ENCODE measurements at places on chromosomes 1 and 21.
A peak's percentile ranks its signal among the peaks of the same experiment; 100 is the strongest.

GRCh38 chr1:220732621-220733020 lies 15.5 kb upstream of the MTARC2 start:
- no peak for DNase-seq

DNA sequence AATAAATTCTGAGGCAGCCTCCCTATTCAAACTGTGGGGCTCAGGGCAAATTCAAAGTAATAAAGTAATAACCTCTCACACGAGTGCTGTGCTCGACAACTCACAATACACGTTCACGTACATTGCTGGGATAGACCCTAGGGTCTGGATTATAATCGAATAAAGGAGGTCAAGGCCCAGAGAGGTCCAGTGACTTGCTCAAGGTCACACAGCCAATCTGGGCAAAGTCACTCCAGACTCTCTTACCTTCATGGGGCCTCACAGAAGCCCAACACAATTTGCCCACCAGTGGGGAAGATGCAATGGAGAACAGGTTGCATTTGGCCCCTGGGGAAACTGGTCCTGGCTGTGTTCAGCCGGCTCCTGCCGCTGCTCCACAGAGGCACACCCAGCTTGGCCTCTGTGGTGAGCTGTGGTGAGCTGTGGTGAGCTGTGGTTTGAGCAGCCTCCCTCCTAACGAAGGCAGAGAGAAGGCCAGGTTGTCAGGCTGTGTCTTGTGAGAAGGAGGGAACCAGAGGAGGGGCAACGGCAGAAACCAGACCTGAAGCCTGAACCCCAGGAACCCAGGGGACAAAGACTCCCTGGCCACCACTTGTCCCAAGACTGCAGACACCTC lies 35.1 kb downstream of the NUAK2 start:
- DNase-seq = peak; percentile 43

GRCh38 chr21:42429856-42430255 lies 26.2 kb downstream of the UBASH3A start:
- DNase-seq = no peak

GRCh38 chr1:3690282-3691065 lies 38.2 kb downstream of the TP73 start:
- no peak for DNase-seq

DNA sequence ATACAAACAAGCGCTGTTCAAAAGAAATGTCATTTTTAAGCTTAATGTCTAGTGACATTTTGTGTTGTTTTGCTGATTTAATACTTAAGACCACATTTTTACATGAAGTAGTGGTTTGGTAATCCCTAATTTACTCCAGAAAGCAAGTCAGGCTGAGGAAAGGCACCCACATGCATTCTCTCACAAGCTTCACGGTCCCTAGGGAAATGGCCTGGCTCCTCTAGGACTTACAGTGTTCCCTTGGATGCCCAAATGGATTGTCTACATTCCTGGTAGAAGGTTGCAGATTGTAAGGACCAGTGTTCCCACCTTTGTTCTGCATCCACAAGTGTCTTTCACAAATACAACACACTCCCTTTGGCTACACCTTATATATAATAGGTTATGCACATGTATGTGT lies 9.5 kb downstream of the GPSM2 start:
- DNase-seq = no peak

DNA sequence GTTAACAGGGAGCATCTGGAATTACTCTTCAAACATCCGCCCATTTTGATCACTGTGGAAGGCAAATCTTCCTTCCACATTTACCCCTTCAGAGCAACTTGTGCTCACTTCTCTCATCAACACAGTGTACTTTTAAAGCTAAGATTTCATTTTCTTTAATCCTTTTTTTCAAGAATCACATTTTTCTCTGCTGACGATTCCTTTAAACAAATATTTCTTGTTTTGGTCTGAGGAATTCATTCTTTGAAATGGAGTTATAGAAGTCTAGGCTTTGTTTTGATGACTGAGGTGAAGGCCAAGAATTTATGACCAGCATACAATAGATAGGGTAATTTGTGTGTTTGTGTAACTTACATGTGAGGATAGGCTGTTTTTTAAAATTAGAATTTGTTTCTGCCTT lies 25.6 kb downstream of the LRRC42 start:
- no peak for DNase-seq

DNA sequence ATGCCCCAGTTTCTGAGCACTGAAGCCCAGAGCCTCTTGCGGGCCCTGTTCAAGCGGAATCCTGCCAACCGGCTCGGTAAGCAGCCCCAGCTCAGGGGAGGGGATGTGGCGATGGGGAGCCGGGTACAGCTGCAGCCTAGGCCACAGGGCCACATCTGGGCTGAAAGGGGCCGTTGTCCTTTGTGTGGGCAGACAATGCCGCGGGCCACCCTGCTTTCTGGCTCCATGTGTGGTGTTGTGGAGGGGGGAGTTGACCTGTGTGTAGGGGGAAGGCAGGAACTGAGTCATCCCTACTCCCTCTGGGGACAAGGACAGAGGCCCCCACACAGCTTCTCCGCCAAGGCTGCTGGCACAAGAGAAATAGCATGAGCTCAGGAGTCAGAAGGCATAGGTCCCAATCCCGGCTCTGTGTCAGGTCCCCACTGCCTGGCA lies 26.0 kb downstream of the RPS6KA1 start:
- peak; percentile 22 for DNase-seq

DNA sequence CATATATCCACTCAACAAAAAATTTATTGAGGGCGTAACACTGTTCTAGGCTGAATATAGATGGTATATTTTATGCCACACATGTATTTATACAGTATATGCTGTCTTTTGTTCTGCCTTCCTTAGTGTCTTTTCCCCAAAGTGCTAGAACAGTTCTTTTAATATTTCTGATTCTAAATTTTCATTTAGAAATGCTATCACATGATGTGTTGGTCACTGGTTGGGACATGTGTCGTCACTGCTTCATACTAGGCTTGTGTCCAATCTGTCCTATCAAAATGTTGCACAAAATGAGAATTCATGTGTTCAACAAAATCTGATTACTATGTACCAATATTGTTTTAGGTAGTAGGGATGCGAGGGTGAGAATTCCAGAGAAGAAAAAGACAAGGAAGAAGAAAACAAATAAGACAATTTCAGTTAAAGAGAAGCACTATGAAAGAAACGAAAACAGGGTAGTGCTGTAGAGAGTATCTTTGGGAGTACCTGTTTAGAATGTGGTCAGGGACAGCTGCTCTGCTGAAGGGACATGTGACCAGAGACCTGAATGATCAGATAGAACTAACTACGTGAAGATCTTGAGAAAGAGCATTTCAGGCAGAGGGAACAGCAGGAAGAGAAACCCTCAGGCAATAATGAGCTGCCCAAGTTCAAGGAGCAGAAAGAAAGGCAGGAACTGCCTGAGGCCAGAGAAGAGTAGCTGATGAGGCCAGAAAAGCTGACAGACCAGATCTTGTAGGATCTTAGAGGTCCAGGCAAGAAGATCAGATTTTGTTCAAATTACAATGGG lies 1.3 kb downstream of the KMO start:
- no peak for DNase-seq

DNA sequence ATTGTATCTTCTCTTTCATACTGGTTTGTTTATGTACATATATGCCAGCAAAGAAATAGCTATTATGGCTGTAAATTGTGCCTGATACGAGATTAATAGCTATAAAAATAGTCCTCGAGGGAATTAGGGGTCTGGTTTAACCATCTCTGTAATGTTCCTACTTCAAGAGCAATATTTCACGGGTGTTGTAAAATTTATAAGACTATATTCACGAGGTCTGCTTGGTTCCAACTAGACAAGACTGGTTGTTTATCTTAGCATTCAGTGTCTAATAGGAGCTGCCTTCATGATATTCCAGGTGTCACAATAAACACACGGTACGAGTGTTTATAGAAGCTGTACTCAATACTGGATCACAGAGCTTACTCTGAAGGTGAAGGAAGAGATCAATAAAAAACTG lies 389.9 kb downstream of the SIPA1L2 start:
- no peak for DNase-seq

GRCh38 chr1:235006816-235007215 lies 121.8 kb downstream of the TOMM20 start:
- no peak for DNase-seq

GRCh38 chr1:59186656-59187055 lies 110.2 kb upstream of the FGGY start:
- DNase-seq = peak; percentile 74

DNA sequence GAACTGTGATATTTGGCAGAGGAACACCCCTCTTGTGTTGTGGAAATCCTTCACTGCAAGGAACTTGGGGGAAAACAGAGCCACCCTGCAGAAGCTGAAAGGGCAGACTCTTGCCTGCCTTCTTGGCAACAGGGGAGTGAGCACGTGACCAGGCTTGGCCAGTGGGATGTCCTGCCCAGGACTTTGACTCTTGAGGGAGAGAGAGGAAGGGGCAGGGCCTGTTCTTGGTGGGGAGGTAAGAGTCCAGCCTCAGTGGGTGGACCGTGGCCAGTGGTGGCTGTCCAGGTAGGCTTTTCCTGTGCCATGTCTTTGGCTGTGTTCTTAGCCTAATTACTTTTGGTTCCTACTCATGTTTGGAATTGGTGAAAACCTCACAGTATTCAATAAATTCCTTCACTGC lies 8.6 kb upstream of the AK2 start:
- DNase-seq = no peak

- no peak for DNase-seq
Measured at GRCh38 chr1:64493831-64494230, 23.9 kb downstream of the CACHD1 start.

DNA sequence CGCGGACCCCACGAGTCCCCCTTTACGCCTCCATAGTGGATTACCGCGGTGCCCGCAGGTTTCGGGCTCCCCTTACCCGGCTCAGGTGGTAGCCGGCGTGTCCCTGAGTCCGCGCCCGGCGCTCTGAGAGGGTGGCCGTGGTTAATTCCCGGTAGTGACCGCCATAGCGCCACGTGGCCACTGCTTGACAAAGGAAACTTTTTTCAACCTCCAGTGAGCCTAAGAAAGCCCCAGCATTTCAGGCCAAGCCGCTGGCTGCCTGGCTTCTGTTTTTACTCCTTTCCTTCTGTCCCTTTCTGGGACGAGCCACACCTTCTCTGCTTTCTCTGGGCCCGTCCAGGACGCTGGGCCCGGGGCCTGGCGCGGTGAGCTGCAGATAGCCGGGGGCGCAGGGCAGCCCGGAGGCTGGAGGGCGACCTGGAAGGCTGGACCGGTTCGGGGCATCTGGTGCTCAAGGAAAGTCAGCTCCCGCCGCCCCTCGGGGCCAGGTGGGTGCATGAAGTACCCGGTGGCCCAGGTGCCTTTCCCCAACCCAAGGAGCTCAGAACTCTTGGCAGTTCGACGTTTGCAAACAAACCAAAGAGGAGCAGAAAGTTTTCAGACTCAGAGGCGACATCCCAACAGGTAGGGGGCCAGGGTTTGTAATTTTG lies 540 bp upstream of the C1orf198 start:
- peak; percentile 58 for DNase-seq

GRCh38 chr1:230080822-230081221 lies 13.8 kb downstream of the GALNT2 start:
- no peak for DNase-seq

DNA sequence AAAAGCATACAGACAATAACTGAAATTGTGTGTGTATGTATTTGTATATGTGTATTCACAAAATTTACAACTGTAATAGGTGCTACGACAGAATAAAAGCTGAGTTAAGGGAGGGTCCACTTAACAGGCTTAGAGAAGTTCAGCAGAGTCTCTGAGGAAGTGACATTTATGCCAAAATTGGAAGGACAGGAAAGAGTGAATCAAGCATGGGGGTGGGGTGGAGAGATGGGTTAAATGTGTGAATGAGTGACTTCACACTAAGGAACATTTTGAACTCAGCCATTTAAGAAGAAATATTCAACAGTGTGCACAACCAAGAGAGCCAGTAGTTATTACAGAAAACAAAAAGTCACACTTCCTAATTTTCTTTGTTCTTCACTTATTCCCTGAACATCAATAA lies 53.8 kb upstream of the RGS1 start:
- DNase-seq = no peak

- DNase-seq = no peak
Measured at GRCh38 chr1:203518541-203518940, 24.6 kb downstream of the OPTC start.

DNA sequence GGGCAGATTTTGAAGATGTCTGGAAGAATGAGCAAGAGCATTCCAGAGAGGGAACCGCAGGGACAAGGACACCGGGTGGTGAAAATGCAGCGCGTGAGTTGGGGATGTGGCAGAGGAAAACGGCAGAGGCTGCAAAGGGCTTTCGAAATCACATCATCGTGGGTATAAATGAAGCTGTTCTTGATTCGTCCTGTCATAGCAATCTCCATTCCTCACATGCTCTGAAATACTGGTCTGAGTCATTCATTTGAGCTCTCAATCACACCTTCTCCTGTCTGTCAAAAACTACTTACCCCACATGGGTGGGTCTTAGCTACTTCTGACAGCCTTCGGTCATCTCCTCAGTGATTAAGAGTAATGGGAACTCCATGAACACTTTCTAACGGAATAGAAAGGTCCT lies 81.5 kb downstream of the ERG start:
- no peak for DNase-seq

All from fibroblast of skin of right biceps (primary cell).